ENCODE measurements at places on chromosomes 12 and 14. TPM values are rescaled to one million over a fixed set of nuclear protein-coding genes. Genes with fewer than 3 reads are reported as not detected.

The TAMALIN gene
- 0.53 TPM for total RNA-seq

The SERPINA9 gene
- total RNA-seq, result 0.13 TPM

The TAS2R19 gene
- not detected for total RNA-seq

The PCED1B gene
- 45.6 TPM for total RNA-seq

The RPS6KL1 gene
- total RNA-seq, result 0.45 TPM

The BICDL1 gene
- 4.3 TPM for total RNA-seq

The IAPP gene
- not detected for total RNA-seq

The CFAP251 gene
- 1.1 TPM for total RNA-seq

The TAS2R42 gene
- total RNA-seq, result not detected

The TAS2R13 gene
- not detected for total RNA-seq

The MIP gene
- total RNA-seq, result not detected

The SPX gene
- 1.5 TPM for total RNA-seq

The KRT83 gene
- 4.1 TPM for total RNA-seq

The OR4K13 gene
- total RNA-seq, result not detected
